ENCODE measurements at places on chromosomes 7 and 10.

GRCh38 chr7:15167912-15168311 is 265.4 kb upstream of the DGKB start:
- no peak for DNase-seq

DNA sequence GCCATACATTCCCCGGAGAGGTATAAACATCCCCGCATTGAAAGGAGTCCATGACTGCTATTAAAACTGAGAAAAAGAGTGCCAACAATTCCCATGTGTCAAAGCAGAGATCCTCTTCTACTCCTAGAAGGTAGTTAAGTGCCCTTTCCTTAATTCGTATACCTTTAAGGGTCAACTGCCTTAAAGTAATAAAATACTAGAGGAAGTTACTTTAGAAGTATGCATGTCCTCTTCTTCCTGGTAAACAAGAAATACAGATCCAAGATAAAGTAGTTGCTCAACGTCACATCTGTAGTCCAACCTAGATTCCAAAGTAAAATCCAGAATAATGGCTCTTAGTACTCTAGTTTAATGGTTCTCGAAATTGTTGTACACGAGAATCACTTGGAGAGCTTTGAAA is 1.5 kb upstream of the TSPAN12 start:
- DNase-seq, result no peak

DNA sequence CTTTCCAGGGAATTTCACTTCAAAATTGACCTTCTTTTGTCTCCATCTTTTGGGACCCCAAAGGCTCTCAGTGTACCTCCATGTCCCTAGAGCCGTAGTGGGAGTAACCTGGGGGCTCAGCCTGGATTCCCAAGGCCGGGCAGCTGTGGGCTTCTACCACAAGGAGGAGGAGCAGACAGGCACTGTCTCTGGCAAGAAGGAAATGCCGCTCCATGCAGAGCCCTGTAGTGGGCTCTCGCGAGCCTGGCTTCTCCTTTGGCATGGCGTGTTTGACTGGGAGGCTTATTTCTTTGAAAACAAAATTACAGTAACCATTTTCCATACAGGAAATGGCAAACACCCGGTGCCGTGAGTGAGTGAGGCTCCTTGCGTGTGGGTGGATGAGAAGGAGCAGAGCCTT is 76.8 kb upstream of the FAM180A start:
- no peak for DNase-seq

- no peak for DNase-seq
Observed at GRCh38 chr7:82348251-82348650, 95.3 kb downstream of the CACNA2D1 start.

DNA sequence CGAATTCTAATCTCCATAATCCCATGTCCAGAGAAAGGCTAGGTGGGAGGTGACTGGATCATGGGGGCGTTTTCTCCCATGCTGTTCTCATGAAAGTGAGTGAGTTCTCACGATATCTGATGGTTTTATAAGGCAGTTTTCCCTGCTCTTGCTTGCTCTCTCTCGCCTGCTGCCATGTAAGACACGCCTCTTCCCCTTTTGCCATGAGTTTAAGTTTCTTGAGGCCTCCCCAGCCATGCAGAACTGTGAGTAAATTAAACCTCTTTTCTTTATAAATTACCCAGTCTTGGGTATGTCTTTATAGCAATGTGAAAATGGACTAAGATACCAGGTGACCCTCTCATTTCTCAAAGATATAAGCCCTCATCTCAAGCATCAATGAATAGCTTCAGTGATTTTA is 1.1 kb upstream of the ACTA2 start:
- DNase-seq, result no peak

- no peak for DNase-seq
Observed at GRCh38 chr7:5528071-5528814, 104.6 kb upstream of the TNRC18 start.

DNA sequence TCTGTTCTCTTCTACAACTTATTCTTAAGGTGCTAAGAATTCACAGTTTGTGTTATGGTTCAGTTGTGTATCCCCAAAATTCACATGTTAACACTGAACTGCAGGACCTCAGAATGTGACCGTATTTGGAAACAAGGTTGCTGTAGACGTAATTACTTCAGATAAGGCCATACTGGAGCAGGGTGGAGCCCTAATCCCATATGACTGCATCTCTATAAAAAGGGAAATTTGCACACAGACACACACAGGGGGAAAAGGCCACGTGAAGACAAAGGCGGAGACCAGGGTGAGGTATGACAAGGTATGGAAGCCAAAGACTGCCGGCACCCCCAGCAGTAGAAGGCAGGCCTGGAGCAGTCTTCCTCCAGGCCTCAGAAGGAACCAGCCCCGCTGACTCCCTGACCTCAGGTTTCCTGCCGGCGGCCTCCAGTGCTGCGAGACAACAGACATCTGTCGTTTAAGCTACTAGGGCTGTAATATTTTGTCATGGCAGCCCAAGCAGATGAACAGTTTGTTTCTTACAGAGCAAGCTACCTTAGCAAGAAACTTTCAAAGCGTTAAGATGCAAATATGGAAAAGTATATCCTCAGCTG is 98.7 kb downstream of the PROSER2 start:
- no peak for DNase-seq

DNA sequence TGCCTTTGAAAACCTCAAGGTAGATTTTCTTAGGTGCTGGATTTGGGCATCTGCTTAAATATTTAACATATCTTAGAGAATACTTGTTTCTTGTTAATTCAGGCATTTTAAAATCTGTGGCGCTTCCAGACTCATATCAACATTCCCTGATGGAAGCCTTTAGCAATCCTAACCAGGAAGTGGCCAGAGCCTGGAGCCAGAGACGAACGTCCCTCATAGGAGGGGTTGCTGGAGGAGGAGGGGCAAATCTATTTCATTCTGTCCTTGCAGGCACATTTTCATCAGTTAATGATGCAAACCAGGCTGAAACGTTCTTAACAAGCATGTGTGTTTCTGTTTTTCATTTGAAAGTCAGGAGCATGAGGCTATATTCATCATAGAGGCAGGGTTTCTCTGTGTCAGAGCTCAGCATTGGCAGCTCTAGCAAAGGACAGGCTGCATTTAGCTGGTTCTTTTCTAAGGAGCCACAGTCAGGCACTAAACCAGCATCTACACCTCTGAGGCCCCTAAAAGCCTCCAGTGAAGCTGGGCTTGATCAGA is 17.8 kb upstream of the IFIT2 start:
- DNase-seq, result no peak

DNA sequence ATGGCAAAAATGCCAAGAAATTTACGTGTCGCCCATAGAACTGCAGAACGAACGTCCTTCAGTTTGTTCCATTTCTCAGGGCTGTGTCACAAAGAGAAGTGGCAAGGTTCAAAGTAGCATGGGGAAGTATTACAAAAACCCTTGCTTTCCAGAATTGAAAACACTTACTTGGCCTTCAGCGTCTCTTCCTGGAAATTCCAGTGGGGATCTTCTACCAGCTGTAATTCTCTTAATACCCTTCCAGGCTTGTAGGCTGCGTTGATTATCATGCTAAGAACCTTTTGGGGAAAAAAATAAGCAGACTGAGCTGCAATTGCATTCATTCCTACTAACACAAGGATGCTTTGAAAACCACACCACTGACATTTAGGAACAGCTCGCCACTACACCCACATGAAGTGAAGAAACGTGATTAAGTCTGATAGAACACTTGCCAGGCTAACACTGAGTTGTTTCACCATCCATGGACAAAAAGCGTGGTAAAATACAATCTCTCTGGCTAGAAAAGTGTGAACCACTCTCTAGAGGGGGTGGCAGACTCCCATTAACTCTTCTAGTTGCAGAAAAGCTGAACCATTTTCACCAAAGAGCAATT is 222.3 kb downstream of the SFMBT2 start:
- DNase-seq, result no peak

DNA sequence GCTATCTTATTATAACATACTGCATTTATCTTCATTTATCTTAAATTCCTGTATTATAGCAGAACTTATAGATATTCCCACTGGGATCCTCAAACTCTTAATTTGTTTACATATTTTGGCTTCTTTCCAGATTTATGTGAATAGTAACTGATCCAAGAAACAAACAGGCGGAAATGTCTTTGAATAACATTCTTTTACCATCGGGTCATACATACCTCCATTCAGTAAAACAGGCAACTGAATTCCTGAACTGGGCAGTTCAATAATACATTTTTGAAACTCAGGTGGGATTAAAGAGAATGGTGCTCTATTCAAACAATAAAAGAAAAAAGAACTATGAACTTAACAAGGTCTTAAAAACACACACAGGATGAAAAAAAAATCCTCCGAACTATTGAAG is 337.4 kb downstream of the CRPPA start:
- no peak for DNase-seq

GRCh38 chr7:106279425-106280197 is 5.2 kb downstream of the NAMPT start:
- no peak for DNase-seq

DNA sequence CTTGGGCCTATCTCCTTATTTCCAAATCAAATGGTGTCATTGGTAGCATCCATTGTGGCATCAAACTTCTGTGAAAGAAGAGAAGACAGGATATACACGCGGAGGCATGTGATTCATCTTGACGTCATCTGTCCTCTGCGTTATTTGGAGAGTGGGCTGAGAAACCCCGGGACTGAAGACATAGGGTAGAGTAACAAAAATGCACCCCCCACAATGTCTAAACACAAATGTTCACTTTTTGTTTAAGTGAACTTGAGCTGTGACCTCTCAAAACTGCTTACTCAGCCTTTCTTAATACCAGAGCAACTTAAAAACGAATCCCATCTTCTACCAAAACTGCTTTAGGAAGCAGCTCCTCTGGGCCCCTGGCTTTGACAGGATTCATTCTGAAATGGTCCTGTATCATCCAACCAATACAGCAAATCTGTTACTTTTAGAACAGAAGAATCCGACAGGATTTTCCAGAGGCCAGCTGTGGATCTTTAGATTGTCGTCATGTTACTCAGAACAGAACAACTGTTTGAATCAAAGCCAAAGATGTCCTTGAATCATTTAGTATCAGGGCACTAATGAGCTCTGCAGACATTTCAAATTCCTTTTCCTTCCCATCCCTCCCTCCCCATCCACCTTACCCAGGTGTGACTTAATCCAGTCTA is 438.1 kb downstream of the SUGCT start:
- no peak for DNase-seq

DNA sequence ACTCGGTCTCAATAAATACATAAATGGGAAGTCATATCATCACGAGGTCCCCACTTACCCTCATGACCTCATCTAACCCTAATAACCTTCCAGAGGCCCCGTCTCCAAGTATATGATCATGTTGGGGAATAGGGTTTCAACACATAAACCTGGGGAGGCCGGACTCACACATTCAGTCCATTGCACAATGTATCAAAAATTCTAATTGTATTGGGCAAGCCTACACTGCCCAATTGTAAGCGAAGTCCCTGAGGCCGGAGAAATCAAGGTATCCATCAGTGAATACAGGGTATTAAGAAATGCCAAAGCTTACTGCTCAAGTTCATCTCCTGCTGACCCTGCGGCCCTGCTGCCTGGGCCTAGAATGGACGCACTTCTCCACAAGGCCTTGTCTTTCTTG is 69.6 kb downstream of the PARP12 start:
- no peak for DNase-seq

DNA sequence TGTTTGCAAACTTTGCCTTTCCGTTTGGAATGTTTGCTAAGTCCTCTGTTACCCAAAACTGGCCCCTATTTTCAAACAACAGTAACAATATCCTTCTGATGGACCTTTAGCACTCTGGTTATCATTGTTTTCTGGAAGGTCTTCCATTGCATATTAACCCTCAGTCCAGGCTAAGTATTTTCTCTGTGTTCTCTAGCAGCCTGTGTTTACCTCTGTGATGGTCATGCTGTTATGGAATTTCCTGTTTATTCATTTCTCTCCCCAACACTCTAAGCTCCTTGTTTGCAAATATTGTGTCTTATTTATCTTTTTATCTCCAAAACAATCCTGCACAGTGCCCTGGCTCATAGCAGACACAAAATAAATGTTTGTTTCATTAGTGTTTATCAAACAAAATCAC is 560.3 kb downstream of the ATRNL1 start:
- no peak for DNase-seq

DNA sequence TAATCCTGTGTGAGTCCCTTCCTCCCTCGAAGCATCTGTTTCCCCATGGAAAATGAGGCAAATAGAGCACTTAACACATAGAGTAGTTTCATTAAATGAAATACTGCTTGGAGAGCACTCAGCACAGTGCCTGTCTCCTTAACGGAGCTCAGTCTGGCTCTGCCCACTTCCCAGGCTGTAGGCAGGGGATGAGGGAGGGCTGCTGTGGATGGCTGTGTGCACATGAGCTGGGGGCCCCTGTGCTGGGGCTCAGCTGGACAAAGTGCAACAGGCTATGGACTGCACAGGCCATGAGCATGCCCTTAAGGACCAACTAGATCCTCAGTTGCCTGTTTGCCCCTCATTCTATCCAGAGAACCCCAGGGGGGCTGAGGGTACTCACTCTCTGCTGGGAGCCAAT is 14.5 kb downstream of the ZCCHC24 start:
- DNase-seq, result no peak

DNA sequence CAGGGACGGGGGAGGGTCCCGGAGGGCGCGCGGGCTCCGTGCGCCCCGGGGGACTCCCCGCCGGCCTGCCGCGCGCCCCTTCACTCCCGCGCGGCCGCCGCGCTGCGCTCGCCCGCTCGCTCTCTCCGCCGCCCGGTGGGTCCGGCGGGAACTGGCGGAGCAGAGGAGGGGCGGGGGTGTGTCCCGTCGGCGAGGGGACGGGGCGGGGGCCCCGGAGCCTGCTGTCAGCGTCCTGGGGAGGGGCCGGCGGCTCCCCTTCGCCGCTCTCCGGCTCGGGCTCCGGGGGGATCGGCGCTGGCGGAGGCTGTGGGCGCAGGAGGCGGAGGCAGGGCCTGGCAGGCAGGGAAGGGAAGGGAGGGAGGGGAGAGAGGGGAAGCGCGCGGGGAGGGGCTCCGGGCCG is at the start of gene SH3PXD2A:
TSS of gene SH3PXD2A (minus strand) at position 153 of the 400 bp plus-strand sequence. CDS start 310 bp downstream, outside the sequence.
- DNase-seq, result no peak

GRCh38 chr7:131608116-131608500 is 51.7 kb upstream of the PODXL start:
- DNase-seq, result no peak

DNA sequence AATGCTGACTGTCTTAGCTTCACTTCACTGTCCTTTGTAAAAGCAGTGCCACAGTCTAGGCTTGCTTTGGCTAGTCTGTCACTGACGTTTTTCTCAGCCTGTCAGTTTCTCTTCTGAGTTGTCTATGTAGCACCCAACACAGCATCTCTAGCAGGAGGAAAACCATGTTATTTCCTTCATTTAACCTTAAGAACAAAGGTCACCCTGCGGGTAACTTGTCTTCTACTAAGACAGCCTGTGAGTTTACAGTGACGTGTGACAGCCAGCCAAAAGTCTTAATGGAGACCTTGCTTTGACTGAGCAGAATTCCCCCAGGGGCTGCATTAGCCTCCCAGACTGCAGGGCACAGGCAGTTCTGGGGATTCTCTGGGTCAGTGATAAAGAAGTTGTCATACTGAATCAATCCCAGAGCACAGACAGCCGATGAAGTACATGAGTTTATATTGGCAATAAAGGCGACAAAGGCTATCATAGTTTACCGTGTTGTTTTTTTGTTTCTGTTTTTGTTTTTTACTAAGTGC is 296.0 kb upstream of the KIAA1217 start:
- DNase-seq, result no peak

- DNase-seq, result no peak
Observed at GRCh38 chr10:69025370-69025896, 36.8 kb downstream of the KIFBP start.
